ENCODE measurements at places on chromosomes 1 and 21.

- DNase-seq = no peak
These were observed 46.9 kb downstream of the PEX14 start for GRCh38 chr1:10521537-10522157.

GRCh38 chr1:232568331-232568852 lies 61.5 kb downstream of the SIPA1L2 start:
- no peak for DNase-seq

GRCh38 chr1:145985502-145986439 lies 10.6 kb downstream of the TXNIP start:
- no peak for DNase-seq

DNA sequence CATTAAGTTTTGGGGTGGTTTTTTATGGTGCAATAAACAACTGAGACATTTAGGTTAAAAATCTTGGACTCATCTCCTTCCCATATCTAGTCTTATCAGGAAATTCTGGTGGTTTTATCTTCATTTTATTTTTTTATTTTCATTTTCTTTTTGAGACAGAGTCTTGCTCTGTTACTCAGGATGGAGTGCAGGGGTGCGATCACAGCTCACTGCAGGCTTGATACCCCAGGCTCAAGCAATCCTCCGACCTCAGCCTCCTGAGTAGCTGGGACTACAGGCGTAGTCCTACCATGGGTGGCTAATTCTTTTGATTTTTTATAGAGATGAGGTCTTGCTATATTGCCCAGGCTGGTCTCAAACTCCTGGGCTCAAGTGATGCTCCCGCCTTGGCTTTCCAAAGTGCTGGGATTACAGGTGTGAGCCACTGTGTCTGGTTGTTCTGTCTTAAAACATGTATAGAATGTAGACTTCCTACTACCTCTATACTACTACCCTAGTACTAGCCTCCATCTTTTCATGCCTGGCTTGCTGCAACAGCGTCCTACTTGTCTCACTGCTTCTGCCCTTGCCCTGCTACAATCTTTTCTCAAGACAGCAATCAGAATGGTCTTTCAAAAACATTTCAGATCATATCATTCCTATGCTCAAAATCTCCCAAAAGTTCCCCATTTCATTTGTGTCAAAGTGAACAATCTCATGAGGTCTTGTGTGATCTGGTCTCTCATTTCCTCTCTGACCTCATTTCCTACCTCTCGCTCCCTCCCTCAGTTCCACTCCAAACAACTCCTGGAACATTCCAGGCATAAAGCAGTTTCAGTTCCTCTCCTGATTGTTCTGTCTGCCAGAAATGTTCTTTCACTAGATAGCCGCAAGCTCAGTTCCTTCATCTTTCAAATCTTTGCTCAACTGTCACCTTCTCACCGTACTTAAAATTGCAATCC lies 5.9 kb upstream of the FCGR2A start:
- DNase-seq = no peak

GRCh38 chr21:40472013-40472412 lies 374.9 kb downstream of the DSCAM start:
- no peak for DNase-seq

- no peak for DNase-seq
These were observed 201.7 kb downstream of the FGGY start for GRCh38 chr1:59498640-59499039.

DNA sequence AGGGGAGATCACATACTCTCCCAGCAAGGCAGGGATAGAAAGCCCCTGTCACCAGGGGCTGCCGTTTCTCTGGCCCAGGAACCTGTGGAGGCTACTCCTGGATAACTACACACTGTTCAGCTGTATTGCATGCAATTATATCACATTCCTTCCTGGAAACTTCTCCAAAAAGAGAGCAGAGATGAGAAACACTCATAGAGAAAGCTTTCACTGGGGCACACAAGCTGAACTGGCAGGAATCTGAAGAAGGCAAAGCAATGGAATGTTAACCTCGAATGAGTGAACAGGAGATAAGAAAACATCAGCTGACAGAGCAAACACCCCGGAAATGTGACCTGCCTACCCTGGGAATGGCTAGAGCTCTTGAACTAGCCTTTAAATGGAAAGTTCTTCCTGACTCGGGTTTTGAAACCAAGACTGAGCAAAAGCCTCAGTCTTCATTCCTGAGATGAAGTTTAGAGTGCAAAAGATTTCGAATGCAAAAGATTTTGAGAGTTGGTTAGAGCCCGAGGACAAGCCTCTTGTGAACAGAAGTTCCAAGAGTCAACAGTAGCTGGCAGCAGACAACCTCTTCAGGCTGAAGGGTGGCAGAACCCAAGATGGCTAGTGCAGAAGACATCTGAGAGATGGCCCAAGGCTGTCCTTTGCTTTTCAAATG lies 32.3 kb downstream of the CCN1 start:
- DNase-seq = no peak

DNA sequence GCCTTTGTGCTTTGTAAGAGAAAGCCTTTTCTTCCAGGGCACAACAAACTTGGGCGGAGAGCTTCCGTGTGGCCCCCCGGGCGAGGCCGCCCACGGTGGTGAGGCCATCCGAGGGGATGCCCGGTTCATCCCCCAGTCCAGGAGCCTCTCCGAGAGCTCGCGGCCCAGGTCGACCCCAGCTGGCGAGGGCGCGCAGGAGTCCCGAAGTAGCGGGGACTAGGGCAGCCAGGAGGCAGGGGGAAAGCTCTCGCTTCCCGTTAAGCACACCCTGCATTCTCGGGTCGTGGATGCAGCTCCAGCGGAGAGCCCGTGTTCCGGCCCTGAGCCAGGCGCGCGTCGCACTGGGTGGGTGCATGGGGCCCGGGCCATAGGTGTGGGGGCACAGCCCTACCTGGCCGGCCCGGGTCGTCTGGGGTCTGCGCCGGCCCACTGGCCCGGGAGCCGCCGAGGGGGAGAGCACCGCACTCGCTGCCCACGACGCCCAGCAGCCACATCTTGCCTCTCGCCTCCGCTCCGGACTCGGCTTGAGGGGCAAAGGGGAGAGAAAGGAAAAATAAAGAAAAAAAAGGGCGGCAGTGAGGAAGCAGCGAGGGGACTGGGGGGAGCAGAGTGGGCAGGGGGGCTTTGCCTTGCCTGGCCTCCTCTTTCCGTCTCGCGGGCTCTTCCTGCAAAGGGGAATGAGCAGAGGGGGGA lies 1.8 kb downstream of the RNF220 start:
- no peak for DNase-seq

DNA sequence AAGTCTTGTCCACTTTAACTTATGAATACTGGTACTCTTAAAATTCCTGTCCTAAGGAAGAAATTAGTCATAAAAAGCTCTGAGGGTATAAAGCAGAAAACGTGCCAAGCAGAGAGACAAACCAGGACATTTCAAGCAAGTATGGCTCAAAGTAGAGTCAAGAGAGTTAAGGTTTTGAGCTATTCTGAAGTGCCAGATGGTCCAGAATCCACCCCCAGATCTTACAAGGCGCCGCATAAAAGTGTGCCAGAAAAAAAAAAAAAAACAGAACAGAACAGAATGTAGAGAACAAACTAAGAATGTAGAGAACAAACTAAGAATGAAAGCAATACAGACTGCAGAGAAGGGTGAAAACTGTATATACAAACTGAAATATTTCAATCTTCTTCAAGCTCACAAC lies 12.5 kb downstream of the EPS15 start:
- DNase-seq = no peak

DNA sequence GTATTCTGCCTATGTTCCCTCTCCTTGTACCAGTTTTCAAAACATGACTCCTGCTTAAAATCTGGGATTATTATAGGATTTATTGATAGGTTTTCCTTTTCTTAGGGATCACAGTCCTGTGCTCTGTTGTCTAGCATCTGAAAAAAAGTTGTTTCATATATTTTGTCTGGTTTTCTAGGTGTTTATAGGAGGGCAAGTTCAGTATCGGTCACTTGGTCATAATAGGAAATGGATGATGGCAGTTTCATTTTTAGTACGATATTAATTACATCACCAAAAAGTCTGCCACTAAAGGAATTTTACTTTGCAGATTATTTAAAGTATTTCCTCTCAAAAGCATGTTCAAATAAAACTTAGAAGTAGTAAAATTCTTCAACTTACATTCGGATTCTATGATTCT lies 94.4 kb downstream of the RASAL2 start:
- DNase-seq = no peak

DNA sequence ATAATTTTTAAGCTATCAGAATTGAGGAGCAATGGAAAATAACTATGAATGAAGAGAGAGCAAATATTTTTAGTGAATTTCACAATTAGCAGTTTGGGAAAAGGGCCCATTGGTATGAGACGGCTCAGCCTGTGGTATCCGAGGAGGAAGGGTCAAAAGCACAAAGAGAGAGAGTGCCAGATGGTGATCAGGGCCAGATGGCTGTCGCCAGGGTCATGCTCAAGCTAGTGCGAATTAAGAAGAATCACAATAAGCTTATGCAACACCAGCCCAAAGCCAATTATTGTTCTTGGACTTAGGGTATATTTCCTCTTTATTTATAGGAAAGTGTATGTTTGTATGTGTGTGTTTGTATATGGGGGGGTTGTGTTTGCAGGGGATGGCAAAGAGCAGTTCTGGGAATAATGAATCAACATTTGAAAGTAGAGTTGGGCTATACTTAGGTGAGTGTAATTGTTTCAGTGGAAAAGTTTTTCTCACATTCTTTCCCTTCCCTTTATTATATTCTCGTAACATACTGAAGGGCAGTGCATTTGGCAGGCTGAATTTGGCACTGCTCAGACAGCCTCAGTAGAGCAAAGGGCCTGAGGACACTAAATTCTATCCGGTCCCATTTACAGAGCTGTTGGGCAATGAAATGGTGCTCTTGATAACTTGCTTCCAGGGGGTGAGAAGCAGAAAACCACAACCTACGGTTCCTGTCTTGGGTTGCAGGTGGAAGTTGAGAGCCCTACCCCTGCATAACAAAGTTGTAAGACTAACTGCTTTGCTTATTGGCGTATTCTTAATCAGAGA lies 19.5 kb upstream of the DDR2 start:
- DNase-seq = no peak

DNA sequence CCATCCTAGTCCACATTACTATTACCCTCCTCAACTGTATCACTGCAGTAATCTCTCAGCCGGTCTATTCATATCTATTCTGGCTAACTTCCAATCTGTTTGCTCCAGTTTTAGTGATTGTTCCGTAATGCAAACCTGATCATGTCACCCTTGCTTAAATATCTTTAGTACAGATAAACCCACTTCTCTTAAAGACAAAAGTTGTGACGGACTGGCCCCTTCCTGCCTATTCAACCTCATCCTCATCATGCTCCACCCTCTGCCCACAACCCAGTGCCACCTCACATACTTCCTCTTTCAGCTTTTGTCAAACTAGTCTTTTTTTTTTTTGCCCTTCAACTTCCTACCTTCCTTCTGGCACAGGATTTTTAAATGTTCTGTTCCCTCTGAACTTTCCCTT lies 2.8 kb upstream of the C1orf162 start:
- no peak for DNase-seq

GRCh38 chr1:61077676-61078541 lies 4.5 kb upstream of the NFIA start:
- DNase-seq = peak; percentile 99

DNA sequence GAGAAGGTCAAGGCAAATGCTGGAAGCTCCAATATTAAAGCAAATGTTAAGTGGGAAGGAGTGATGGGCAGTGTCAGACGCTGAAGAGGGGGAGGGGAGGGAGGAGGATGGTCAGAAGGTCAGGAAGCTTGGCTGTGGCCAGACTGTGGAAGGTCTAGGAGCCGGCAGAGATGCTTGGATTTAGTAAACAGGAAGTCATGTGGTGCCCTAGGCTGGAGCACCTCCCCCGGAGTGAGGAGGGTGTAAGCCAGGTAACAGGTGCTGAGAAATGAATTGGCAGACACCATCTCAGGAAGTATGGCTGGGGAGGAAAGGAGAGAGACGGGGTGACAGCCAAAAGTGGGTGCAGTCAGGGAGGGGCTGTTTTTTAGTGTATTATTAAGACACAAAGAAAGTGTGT lies 17.7 kb downstream of the CSMD2 start:
- DNase-seq = no peak

- no peak for DNase-seq
These were observed 74.1 kb downstream of the SERINC2 start for GRCh38 chr1:31487143-31487542.

GRCh38 chr1:6738987-6739676 lies 37.5 kb upstream of the DNAJC11 start:
- no peak for DNase-seq

DNA sequence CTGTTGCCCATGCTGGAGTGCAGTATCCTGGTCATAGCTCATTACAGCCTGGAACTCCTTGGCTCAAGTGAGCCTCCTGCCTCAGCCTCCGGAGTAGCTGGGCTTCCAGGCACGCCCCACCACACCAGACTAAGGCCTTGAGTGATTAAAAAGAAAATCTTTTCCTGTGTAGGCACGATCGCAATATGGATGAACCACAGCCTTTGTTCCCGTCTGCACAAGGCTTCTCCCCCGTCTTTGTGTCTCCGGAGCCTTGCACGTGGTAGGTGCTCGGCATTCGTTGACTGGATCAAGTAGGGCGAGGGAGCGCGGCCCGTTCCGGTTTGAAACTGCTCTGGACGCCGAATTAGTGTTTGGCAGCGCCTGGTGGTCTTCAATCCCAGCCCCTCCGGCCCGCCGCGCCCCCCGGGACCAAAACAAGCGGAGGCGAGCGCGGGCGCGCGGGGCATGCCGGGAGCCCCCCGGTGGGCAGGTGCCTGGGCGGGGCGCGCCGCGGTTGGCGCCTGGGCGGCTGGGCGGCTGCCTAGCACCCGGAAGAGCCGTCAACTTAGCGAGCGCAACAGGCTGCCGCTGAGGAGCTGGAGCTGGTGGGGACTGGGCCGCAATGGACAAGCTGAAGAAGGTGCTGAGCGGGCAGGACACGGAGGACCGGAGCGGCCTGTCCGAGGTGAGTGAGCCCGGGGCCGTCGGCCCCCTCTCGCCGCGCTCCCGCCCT lies at the start of gene SFT2D2:
Gene SFT2D2, plus strand, starts transcription at position 529 of the 715 bp plus-strand sequence. Its CDS starts 76 bp downstream, at position 605.
- DNase-seq = peak; percentile 61

DNA sequence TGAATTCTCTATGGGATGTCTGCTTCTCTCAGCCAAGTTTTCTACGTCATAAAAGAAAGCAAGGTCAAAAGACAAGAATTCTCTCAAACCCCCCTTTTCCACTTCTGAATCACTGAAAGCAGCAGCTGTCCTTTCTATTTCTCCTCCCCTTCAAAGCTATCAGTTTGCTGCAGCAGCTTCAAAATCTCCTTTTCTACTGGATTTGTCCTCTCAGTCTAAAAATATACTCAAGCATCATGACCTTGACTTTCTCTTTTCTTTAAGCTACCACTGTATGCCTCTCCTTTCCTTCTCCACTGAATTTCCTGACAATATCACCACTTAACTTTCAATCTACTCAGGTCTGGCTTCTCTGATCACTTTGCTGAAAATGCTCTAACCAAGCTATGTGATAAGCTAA lies 1.9 kb downstream of the WDR64 start:
- no peak for DNase-seq

- no peak for DNase-seq
These were observed 2.3 kb downstream of the TNNI1 start for GRCh38 chr1:201419256-201419655.
